ENCODE measurements at places on chromosomes 3 and 15. TPM values are rescaled to one million over a fixed set of nuclear protein-coding genes. Genes with fewer than 3 reads are reported as not detected.

The PRSS50 gene
- 3.1 TPM for polyA plus RNA-seq

The IL16 gene
- 8.1 TPM for polyA plus RNA-seq

The SCAANT1 gene
- 1.8 TPM for polyA plus RNA-seq

The TMEM207 gene
- polyA plus RNA-seq, result 2.9 TPM

The SLC28A1 gene
- polyA plus RNA-seq, result 33.1 TPM

The AMIGO3 gene
- 1.3 TPM for polyA plus RNA-seq
